ENCODE measurements at places on chromosomes 4 and X. TPM values are rescaled to one million over a fixed set of nuclear protein-coding genes. Genes with fewer than 3 reads are reported as not detected.

Gene SOD3
- 69.8 TPM for total RNA-seq

- no peak for DNase-seq
Observed at GRCh38 chrX:18643243-18643642, 28.7 kb downstream of the RS1 start.

Gene APOO
- total RNA-seq: 105 TPM

- DNase-seq: no peak
Observed at GRCh38 chrX:110276778-110277177, 41.1 kb downstream of the AMMECR1 start.

Gene CXCL8
- 1.2 TPM for total RNA-seq

- no peak for DNase-seq
Observed at GRCh38 chr4:101251261-101251660, 96.1 kb downstream of the PPP3CA start.

- DNase-seq: no peak
Observed at GRCh38 chrX:31269914-31270313, 198.1 kb upstream of the FTHL17 start.

Gene P2RY8
- total RNA-seq: 2.6 TPM

DNA sequence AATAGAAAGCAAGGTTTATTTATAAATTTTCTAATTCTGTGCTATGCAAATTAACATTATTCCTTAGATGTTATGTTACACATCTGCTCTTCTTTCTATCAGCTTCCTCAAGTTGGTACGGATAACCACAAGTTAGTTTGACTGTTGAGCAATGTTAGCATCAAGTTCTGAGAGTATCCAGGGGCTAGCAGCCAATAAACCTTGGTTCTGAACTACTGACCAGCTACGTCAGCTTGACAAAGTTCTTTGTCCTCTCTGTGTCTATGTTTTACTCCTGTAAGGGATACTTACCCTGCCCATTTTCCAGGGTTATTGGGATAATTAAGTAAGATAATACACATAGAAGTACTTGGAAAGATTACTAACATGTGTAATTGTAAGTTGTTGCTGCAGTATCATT lies 8.1 kb upstream of the TEX13A start:
- DNase-seq: no peak

GRCh38 chr4:16464651-16465050 lies 238.4 kb upstream of the TAPT1 start:
- no peak for DNase-seq

DNA sequence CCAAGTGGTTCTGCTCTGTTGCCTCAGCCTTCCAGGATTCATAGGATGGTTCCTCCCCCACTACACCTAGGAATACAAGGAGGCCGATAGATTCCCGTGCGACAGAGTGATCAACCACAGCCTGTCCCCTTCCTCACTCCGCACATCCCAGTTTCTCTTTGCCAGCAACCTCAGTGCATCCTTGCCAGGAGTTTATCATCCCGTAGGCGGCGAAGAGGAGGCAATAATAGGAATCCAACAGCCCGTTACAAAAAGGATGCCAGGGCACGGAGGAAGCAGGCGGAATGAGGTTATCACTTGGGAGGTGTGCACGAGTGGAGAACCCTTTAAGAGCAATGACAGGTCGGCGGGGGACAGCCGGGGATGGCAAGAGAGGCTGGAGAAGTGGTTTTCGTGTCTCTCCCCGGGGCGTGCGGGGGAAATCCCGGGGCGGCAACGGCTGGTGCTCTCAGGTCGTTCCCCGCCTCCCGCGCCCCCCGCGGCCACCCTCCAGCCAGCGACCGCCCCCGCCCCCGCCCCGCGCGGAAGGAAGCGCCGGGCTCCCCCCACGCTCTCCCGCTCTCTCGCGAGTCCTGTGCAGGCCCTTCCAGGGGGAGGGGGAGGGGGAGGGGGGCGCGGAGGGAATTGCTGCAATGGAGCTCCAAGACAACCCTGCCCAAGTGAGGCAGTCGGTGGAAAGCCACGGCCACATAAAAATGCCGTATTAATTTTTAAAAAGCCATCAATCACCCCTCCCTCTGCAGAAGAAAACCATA lies 1.6 kb downstream of the PPP3CA start:
- peak; percentile 73 for DNase-seq

- no peak for DNase-seq
Observed at GRCh38 chrX:153611298-153612095, 12.6 kb upstream of the CCNQ start.

- DNase-seq: no peak
Observed at GRCh38 chrX:48736303-48736702, 25.2 kb upstream of the GLOD5 start.

GRCh38 chr4:37561803-37562207 lies 124.4 kb downstream of the RELL1 start:
- no peak for DNase-seq

DNA sequence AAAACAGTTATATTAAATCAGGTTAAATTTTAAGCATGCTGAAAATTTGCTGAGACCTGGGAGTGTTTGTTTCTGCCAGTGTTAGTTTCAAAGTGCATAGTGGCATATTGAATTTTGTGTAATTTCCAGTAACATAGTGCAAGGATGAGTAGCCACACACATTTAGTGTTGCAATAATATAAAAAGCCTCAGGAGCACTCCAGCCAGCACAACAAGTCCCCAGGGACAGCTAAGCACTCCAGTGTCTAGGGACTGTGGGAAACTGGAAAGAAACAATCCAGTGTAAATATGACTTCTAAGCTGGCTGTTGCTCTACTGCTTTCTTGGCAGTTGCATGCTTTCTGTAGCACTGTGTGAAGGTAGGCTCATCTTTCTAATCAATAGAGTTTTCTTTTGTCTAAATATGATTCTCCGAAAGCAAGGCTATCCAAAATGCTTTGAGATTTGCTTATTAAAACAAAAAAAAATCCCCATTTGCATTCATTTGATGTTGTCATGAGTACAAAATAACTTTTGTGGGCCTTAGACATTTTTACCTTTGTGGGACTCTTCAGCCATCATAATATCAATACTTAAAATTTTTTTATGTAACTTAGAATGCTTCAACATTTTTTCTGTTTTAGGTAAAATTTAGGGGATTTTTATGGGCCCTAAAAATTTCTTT lies 24.2 kb upstream of the CXCL2 start:
- DNase-seq: no peak

Gene RNF212
- 0.62 TPM for total RNA-seq

DNA sequence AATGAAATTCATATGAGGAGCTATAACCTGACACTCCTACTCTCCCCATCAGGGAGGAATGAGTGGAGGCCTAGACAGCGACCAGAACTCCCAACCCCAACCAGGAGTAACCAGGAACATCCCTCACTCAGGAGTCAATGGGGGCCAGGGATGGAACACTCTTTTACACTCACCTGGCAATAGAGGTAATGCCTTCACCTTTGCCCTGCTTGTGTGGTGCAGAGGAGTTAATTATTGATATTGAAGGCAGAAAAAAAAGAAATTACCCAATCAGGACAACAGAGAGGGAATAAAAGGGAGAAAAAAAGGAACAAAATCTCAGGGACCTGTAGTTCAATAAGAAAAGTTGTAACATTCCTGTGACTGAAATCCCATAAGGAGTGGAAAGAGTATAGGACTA lies 141.5 kb downstream of the PPP4R3C start:
- DNase-seq: no peak

DNA sequence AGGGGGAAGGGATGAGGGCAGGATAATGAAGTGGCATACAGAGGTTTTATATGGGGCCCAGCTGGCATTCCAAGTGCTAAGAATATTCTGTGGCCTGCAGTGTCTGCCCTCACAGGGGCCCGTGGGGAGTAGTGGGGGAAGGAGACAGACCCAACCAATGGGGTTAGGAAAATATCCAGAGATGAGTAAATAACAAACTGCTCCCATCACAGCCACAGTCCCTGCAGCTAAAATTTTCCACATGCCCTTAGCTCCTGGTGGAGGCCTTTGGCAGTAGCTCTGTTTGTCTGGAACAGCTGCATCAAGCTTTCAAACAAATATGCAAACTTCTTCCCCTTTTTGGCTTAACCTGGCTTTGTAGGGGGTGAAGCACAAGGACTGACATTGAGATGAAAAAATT lies 3.1 kb downstream of the SRPX2 start:
- DNase-seq: no peak

GRCh38 chr4:130056286-130056685 lies 960.3 kb downstream of the C4orf33 start:
- no peak for DNase-seq

DNA sequence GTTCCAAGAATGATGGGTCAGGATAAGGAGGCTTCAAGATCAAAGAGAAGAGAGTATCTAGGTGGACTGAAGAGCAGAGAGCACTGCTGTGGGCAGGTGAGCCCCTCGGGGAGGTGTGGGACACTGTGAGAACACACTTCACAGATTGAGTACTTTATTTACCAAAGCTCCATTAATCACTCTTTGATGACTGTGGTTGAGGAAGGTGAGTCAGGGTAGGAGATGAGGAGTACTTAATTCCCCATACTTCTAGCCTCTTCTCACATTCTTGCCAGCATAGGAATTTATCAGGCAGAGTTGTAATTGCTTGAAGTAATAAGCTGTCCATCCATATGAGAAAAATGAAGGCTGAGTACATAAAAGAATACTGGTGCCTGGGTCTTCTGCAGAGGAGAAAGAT lies 375.3 kb downstream of the PCDH10 start:
- no peak for DNase-seq

GRCh38 chr4:154427149-154427548 lies 64.5 kb downstream of the DCHS2 start:
- no peak for DNase-seq

Gene GPR82
- total RNA-seq: 0.27 TPM

DNA sequence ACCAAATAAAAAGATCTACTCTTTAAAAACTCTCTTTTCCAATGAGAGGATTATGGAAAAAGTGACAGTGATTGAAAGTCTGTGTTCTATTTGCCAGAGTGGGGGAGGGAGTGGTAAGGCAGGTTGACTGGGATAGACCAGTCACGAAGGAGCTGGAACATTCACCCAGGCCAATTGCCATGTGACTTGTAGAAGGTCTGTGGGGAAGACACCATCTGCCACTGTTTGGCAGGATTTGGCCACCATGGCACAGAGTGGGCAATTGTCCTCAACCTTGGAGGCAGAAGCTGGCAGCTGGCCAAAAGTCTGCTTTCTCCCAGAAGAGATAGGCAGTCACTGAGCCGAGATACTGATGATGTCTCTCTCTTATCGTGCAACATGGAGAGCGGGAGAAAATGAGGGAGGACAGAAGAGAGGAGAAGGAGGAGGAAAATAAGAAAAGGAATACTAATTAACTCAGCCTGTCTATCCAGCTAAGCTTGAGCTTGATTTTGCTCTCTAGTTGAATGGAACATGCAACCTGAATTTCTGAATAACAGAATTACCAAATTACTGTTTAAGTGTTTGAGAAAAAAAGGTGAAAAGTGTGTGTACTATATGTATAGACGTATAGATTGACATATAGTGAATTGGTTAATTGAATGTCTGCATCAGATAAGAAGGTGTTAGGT lies 267.1 kb downstream of the ARHGAP24 start:
- DNase-seq: peak; percentile 51

Gene LRCH2
- total RNA-seq: 1.6 TPM
